ENCODE measurements at places on chromosomes 16 and 17. TPM values are rescaled to one million over a fixed set of nuclear protein-coding genes. Genes with fewer than 3 reads are reported as not detected.

Gene TSNAXIP1
- total RNA-seq: 1.2 TPM

Gene TEKT1
- total RNA-seq: not detected

Gene RNF112
- 0.62 TPM for total RNA-seq

Gene CCL16
- total RNA-seq: not detected

Gene TNFRSF13B
- total RNA-seq: 217 TPM
